ENCODE measurements at places on chromosomes 12 and 14.

DNA sequence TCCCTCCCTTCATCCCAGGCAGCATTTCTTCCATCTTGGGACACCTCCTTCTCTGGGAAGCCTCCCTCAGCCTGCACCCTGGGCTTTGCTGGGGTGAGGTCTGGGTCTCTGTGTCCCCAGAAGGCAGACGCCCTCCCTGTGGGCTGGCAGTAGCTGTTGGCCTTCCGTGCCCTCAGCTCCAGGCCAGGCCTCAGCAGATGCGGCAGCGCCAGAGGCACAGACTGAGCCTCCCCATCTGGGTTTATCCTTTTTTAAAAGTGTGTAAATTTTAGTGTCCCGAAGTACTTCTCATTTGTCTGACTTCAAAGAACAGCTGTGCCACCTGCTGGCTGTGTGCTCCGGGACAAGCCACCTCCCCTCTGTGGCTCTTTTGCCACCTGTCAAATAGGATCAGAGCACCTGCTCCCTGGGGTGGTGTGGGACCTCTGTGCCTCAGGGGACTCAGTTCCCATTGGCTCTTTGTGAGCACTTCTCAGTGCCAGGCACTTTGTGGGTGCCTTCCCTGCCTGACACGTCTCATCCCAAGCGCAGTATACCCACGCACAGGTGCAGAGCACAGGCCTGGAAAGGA, 11.1 kb downstream of the EXOC3L4 start:
- no peak for DNase-seq

GRCh38 chr14:64147126-64147790, 146.9 kb downstream of the ESR2 start:
- DNase-seq: no peak

DNA sequence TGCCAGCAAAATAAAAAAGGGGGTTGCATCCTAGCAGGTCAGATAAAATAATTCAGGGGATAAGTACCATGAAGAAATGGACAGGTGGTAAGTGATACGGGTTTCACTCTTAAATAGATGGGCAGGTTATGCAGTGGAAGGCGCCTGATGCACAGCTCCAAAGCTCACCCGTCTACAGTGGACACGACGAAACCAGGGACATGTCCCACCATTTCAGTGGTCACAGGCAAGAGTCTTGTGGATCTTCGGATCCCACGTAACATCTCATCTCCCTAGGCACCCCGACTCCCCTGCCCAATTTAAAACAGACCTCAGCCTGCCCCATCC, 60.5 kb downstream of the DDX51 start:
- no peak for DNase-seq

- no peak for DNase-seq
Observed at GRCh38 chr14:35855876-35856481, 29.8 kb downstream of the BRMS1L start.

- DNase-seq: peak; percentile 21
Observed at GRCh38 chr14:65229748-65230728, 127.7 kb upstream of the MAX start.

DNA sequence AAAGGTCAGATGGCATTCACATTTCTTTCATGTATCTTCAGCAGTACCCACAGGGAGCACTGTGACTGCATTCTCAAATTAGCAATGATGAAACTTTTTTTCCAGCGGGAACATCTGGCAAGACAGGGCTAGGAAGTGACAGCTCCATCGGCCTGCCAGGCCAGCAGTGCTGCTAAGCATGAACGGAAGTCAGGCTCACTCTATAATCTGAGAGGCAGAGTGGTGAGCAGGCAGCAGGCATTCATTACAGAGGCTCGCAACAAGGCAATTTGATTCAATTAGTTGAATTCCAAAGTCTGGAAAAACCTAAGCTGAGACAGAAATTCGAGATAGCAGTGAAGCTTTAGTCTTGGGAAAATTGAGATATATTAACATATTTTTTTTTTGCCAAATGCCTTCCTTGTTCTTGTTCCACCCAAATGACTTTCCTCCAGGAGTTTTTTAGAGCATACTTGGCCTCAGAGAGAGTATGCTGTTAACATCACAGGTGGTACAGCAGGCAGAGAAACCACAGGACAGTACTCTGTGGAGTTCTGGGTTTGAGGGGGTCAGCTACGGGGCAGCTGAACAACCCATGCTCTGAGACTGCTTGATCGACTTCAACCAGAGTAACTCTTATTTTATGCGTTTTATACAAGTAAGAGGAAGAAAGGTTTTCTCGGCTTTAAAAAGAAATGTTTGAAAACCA, 414.9 kb downstream of the APAF1 start:
- DNase-seq: no peak

DNA sequence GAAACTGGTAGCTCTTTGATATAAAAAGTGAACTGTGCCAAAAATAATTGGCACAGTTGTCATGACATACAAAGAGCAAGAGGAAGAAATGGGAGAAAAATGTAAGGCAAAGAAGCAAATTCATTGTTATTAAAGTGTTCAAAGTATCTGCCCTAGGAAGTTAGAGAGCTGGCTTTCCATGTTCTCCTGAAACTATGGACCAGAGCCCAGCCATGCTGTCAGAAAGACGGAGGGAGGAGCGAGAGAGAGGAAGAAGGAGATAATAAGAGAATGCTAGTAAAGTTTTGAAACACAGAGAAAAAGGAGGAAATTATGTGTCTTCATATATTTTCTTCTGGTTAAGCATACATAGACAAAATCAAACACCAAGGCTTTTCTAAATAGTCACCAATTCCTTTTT, 78.1 kb upstream of the PELI2 start:
- no peak for DNase-seq

- DNase-seq: no peak
Observed at GRCh38 chr14:68359837-68360552, 432.9 kb downstream of the ZFP36L1 start.

- no peak for DNase-seq
Observed at GRCh38 chr14:103243764-103244737, 90.0 kb upstream of the EIF5 start.

DNA sequence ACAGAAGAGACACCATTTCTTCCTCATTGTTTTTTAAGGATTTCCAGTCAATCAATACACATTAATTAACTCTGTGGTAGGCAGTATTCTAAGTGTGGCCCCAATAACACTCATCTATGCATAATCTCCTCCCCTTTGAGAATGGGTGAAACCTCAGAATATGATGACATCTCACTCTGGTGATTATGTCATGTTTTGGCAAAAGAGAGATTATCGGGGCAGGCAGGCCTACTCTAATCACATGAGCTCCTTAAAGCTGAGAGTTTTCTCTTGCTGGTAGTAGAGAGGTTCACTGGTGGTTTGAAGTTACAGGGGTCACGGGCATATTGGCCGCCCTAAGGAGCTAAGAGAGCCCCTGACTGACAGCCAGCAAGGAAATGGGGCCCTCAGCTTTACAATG, 7.1 kb upstream of the LGMN start:
- DNase-seq: no peak

GRCh38 chr14:72810201-72810600, 83.7 kb downstream of the DPF3 start:
- DNase-seq: no peak

GRCh38 chr12:64706306-64706705, 52.9 kb downstream of the GNS start:
- no peak for DNase-seq
